Stimulated activated CD8-positive, alpha-beta memory T cell treated with anti-CD3 and anti-CD28 coated beads, Interleukin-2, amount 100 ng/mL, for 48 hours (primary cell): ENCODE measurements at places on chromosomes 7 and 10.

DNA sequence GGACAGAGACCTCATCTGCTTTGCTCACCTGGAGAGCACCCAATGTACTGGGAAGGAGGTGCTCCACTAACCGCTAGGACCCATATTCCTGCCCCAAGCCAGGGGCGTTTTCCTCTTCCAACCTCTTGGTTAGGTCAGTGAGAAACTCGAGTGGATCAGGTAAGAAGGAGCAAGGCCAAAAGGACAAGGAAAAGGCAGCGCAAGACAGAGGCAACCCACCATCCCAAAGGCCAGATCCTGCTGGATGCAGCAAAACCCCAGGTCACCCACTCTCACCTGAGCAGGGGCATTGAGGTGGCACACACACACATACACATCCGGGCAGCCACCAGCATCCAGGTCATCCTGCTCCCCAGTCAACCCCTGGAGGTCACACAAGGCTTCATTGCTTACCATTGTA, 105.1 kb downstream of the GRID1 start:
- no peak for DNase-seq

- DNase-seq = no peak
These were observed at the start of gene SOSTDC1 for GRCh38 chr7:16465469-16466361. SOSTDC1 (minus strand) TSS chr7:16465738; CDS start chr7:16465668, 70 bp downstream.

DNA sequence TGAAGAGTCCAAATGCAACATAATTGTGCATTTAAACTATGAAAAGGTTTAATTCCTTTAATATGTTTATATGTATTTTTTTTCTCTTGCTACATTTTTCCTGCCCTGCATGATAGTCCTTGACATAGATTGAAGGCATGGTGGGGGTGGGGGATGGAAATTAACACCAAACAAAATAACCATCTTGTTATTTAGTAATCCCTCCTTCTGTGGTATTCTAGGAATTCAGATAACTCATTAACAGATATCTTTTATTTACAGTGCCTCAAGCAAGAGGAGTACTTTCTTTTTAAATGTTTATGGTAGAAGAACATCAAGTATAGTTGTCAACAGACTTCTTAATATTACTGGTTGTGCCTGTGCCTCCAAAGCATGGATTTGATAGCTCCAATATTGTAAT, 337.6 kb upstream of the SEMA3A start:
- no peak for DNase-seq

- DNase-seq = no peak
These were observed 37.4 kb downstream of the USP54 start for GRCh38 chr10:73553761-73554160.
